ENCODE measurements at places on chromosomes 6 and 20.

- no peak for DNase-seq
Measured at GRCh38 chr6:154319231-154319858, 37.3 kb downstream of the IPCEF1 start.

DNA sequence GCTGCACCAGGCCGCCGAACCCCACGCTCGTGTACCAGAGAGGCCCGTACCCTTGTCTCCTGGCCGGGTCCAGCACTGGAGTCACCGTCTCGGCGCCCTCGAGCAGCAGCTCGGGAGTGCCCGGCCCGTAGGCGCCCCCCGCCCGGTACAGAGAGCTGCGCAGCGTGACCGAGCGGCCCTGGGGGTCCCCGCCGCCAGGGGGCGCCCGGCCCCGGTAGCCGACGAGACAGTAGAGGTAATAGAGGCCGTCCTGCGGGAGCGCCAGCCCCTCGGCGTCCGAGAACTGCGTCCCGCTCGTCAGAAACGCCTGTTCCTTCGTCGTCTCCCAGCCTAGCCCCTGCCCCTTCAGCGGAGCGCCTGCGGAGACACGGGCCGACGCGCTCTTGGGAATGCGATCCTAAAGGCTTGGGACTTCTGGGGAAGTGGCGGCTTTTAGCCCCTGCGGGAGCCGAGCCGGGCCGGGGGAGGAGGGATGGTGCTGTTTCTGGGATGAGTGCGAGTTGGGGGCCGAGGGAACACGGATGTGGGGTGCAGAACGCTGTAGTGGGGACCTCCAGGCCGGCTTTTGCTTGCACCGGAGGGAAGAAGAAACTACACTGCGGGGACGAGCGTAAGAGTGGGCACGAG lies 1.3 kb downstream of the LTB start:
- DNase-seq, result peak; percentile 92

GRCh38 chr6:158661156-158661685 lies 11.4 kb downstream of the SYTL3 start:
- DNase-seq, result no peak

DNA sequence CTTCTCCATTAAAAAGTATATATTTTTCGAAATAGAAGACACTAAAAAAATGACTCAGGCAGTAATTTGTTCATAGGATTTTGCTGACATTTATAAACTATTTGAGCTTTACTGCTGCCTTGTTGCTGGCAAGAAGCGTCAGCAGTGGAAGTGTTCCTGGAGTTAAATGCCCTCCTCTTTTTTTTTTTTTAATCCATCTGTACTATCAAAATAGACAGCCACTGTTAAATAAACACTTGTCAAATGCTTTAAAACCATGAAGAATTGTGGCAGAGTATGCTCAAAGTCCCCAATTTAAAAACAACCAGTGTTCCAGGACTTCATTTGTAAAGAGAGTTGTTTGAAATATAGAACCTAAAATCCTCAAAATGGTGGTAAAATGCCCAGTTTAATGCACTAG lies 253.8 kb downstream of the NKAIN2 start:
- DNase-seq, result no peak

DNA sequence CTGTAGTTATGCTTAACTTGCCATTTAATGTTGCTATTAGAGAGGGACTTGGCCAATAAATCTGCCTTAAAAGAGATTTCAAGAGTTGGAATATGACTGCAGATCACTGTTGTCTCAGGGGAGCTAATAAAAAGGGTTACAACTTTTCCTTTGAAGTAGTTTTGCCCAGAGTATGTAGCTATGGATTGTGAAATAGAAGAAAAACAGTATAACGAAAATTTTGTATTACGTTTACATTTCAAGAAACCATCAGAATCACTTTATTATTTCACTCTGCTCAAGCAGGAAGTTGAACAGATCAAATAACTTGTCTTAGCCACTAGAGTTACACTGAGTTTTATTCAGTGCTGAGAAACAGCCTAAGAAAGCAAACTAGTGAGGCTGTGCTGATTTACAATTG lies 3.0 kb upstream of the ZSCAN26 start:
- no peak for DNase-seq

DNA sequence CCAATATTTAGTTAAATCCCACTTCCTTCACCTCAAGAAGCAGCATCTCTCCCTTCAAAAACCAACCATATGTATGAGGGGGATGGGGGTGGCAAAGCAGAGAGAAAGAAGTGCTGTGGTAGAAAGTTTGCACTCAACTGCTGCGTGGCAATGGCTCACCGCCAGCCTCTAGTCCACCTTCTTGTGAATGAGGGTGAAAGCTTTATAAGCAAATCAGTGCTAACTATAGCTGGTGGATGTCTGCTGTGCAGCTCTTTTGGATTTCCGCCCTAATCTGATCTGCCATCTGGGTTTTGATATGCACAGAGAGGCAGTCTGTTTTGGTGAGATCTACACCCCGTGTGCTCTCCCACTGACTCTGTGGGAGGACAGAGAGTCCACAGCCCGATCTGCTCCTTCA lies 281.2 kb upstream of the SUPT3H start:
- peak; percentile 16 for DNase-seq

- DNase-seq, result no peak
Measured at GRCh38 chr20:41277049-41277448, 40.5 kb downstream of the ZHX3 start.

GRCh38 chr6:36755435-36756348 lies 58.1 kb downstream of the RAB44 start:
- DNase-seq, result peak; percentile 44

DNA sequence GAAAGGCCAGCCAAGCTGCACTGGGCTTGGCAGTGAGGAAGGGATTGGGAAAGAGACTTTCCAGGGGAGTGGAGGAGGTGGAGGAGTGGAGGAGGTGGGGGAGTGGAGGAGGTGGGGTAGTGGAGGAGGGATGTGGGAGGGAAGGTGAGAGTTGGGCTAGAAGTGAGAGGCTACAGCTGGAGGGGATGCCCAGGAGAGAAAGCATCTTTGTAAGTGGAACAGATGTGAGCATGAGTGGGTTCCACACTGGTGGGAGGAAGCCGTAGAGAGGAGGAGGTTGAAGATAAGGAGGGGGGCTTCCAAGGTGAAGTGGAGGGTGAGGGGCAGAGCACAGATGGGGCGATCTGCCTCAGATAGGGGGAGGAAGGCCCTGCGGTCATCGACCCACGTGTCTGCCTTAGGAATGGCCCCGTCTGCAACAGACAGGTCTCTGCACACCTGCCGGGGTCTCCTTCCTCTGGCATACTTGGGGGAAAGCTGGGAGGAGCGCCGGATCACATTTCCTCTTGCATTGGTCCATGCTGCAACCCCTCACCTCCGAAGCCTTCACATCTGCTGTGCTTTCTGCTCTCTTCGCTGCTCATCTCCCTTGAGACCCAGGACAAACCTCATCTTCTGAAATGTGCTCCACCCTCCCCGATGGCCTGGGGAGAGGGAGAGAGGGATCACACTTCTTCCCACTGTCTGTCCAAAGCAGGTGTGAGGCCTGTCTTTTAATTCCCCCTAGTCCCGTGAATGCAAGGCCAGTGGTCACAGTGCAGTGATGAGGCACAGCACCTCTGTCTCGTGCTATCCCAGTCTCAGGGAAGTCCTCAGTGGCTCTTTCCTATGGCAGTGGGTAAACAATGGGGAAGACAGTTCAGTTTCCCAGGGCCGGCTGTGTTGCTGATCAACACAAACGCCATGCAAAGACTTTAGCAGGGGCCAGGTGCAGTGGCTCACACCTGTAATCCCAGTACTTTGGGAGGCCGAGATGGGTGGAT lies 48.6 kb upstream of the SNX9 start:
- DNase-seq, result peak; percentile 42

DNA sequence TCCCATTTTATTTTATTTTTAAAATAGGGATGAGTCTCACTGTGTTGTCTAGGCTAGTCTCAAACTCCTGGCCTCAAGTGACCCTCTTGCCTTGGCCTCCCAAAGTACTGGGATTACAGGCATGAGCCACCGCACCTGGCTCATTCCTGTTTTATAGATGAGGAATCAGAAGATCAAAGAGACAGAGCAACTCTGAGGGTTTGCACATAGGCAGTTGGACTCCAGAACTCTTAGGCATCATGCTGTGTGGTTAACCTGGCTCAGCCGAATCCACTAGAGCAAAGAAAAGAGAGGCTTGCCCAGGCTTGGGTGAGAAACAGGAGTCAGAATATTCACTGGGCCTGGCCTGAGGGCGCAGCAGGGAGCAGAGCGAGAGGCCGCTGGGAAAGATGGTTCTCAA lies 9.4 kb downstream of the MYH7B start:
- no peak for DNase-seq

DNA sequence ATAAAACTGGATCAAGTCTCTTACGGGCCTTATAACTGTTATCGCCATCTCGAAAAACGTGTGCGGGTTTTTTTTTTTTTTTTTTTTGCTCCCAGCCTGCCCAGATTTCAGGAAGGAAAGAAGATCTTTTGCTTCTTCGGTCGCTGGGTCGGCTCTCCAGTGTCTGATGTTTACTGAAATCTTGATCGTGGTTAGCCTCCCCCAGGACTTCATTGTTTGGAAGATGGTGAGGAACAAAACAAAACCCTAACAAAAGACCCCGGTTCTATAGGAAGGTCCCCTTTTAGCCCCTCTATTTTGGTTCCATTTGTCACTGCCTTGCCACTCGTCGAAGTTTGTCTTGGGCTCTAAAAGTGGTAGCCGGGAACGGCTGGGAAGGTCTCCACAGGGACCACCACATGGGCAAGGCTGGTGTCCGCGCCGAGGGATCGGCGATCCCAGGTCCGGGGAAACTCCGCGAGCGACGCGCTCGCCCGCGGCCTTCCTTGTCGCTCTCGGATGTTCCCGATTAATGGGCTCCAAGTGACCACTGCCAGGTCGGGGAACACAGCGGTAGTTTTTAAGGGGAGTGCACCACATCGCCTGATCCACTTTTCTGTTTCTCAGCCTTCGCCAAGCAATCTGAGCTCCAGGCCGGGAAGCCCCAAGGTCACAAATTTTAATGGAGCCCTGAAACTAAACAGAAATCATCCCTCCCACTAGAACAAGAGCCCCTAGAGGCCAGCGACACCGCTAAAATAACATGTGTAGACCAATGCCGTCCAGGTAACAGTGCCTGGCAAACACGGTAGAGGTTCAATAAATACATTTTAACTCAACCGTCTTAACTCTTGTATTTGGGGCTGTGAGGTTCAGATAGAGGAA lies 27.0 kb downstream of the TRIM27 start:
- peak; percentile 42 for DNase-seq

DNA sequence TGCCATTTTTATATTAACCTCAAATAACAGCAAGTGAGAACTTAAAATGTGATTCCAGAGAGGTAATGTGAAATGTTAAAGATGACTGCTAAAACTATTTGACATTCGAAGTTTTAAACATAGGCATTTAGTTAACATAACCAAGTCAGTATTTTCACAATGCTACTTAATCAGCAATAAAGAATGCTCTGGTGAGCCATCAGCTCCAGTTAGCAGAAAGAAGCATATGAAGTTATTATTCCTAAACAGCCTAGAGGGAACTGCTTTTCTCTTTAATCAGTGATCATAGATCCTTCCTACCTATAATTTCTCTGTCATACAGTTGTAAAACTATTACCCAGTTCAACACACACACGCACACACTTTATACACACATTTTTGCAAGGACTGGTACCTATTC lies 60.1 kb downstream of the MMS22L start:
- no peak for DNase-seq

GRCh38 chr6:125245523-125246264 lies 56.1 kb downstream of the HDDC2 start:
- no peak for DNase-seq

GRCh38 chr6:139547122-139547776 lies 172.8 kb upstream of the CITED2 start:
- DNase-seq, result no peak

- no peak for DNase-seq
Measured at GRCh38 chr6:160110586-160111123, 11.0 kb upstream of the SLC22A1 start.

- DNase-seq, result no peak
Measured at GRCh38 chr6:68892452-68892851, 257.4 kb downstream of the ADGRB3 start.

- no peak for DNase-seq
Measured at GRCh38 chr20:10438217-10438616, 3.1 kb downstream of the SLX4IP start.

DNA sequence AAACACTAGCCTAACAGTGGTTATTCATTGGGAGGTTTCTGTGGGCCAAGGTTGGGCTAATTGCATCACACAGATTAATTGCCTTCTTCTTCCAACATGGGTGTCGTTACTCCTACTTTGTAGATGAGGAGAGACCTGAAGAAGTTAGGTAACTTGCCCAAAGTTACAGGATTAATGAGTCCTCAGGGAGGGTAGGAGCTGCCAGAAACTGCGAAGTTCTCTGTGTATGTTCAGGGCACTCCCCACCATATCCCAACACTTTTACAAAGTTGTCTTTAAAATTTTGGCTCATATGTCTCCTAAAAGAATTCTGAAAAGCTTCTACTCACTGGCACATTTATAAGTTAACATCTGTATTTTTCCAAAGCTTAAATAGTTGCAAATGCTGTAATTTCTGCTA lies 323.5 kb upstream of the HSF2 start:
- no peak for DNase-seq

- DNase-seq, result no peak
Measured at GRCh38 chr20:50050660-50051308, 62.2 kb downstream of the UBE2V1 start.

DNA sequence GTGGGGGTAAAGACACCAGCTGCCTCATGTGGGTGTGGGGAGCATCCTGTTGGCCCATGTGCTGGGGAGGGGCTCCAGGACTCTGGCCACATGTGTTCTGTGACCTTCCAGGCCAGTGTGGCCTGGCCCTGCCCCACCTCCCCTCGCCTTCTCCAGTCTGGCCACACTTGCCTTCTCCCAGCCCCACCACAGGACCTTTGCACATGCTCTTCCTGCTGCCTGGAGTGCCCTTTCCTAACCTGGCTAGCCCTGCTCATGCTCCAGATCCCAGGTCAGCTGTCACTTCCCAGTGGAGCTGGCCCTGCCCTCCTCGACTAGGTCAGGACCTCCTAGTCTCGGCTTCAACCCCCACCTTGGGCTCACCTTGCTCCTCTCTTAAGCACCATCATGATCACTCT lies 183.8 kb downstream of the CDH4 start:
- DNase-seq, result no peak

GRCh38 chr6:37524025-37524969 lies 24.6 kb upstream of the CCDC167 start:
- DNase-seq, result no peak

- DNase-seq, result no peak
Measured at GRCh38 chr20:55251170-55251569, 754.1 kb downstream of the CBLN4 start.

- no peak for DNase-seq
Measured at GRCh38 chr6:111439171-111439570, 43.8 kb downstream of the REV3L start.

DNA sequence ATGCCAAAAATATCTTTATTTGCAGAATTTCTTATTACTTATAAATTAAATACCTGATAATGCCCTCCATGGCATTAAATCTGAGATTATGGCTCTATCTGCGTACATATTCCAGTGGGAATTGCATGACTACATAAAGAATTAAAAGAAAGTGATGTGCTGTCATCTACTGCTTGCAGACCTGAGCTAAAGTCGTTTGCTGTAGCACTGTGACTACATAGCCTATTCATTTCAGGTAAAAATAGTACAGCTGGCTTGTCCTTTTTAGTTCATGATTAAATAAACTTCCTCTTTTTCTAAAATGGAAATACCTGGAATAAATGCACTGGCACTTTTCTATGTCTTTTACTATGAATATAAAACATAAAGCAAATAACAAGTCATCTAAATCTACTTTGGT lies 78.1 kb downstream of the CGA start:
- DNase-seq, result no peak
